ENCODE measurements at places on chromosomes 13 and 19.
A peak's percentile ranks its signal among the peaks of the same experiment; 100 is the strongest.

- DNase-seq, result no peak
These were observed 217.8 kb downstream of the LHFPL6 start for GRCh38 chr13:39385154-39385553.

- peak; percentile 24 for DNase-seq
These were observed 814 bp downstream of the S1PR2 start for GRCh38 chr19:10230173-10230860.

DNA sequence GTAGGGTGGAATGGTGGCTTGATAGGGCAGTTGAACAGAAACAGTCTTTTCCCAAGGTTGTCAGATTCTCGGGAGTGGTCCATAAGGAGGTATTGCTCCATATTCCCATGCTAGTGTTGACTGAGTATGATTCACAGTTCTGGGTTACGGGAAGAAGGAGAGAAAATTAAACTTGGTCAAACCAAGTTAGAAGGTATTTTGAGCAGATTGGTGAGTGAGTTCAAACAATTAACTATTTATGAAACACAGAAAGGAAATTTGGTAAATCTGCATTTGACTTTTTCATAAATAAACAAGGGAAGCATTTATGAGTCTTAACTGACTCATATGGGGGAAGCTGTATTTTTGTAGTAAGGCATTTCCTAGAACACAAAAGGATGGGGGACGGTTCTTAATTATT is 2419.4 kb downstream of the PCDH9 start:
- no peak for DNase-seq

GRCh38 chr13:110825516-110825915 is 89.4 kb downstream of the ANKRD10 start:
- no peak for DNase-seq

GRCh38 chr13:100483841-100484381 is 104.7 kb downstream of the GGACT start:
- no peak for DNase-seq

- DNase-seq, result no peak
These were observed 33.3 kb downstream of the MCF2L start for GRCh38 chr13:113002206-113002912.

- DNase-seq, result no peak
These were observed 75.9 kb downstream of the MYCBP2 start for GRCh38 chr13:77250975-77251374.

- DNase-seq, result no peak
These were observed 21.0 kb upstream of the CBY2 start for GRCh38 chr13:45681113-45681512.

GRCh38 chr19:51547397-51548212 is 16.1 kb upstream of the SIGLEC6 start:
- no peak for DNase-seq

DNA sequence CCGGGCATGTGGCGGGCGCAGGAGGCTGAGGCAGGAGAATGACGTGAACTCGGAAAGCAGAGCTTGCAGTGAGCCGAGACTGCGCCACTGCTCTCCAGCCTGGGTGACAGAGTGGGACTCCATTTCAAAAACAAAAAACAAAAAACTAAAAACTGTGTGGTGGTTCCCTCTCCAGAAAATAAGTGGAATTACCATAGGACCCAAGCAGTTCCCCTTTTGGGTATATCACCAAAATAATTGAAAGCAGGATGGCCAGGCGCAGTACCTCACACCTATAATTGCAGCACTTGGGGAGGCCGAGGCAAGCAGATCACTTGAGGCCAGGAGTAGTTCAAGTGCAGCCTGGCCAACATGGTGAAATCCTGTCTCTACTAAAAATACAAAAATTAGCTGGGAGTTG is 15.7 kb upstream of the LDLR start:
- DNase-seq, result no peak

GRCh38 chr19:54918499-54918898 is 12.6 kb downstream of the NCR1 start:
- DNase-seq, result no peak

GRCh38 chr19:15199661-15200552 is 888 bp downstream of the NOTCH3 start:
- peak; percentile 42 for DNase-seq

DNA sequence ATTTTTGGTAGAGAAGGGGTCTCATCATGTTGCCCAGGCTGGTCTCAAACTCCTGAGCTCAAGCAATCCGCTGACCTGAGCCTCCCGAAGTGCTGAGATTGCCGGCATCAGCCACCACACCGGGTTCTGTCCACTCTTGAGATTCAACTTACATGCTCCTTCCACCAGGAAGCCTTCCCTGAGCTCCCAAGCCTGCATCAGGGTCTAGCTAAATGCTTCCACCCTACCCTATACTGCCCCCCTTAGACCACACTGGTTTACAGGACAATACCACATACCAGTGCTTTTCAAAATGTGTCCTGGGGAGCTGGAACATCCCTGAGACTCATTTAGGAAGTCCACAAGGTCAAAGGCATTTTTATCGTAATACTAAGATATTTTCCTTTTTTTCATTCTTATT is 15.1 kb upstream of the CACNG8 start:
- no peak for DNase-seq

- DNase-seq, result no peak
These were observed 142.8 kb downstream of the KLF12 start for GRCh38 chr13:73991384-73991783.

DNA sequence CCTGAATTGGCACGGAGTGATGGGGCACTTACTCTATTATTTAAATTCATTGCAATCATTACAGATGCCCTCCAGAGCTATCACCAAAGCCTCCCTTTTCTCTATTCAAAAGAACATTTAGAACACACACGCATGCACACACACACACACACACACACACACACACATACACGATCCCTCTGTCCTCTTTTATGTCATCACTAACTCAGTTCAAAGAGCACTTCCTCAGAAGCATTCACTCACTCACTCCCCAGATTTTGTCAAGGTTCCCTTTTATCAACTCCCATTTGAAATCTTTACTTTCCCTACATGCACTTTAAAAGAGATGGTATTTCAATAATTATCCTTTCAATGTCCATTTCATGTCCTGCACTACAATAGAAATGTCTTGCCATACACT is 22.4 kb upstream of the IGFL4 start:
- no peak for DNase-seq

- DNase-seq, result no peak
These were observed 6.4 kb downstream of the DAPK3 start for GRCh38 chr19:3964256-3965194.

DNA sequence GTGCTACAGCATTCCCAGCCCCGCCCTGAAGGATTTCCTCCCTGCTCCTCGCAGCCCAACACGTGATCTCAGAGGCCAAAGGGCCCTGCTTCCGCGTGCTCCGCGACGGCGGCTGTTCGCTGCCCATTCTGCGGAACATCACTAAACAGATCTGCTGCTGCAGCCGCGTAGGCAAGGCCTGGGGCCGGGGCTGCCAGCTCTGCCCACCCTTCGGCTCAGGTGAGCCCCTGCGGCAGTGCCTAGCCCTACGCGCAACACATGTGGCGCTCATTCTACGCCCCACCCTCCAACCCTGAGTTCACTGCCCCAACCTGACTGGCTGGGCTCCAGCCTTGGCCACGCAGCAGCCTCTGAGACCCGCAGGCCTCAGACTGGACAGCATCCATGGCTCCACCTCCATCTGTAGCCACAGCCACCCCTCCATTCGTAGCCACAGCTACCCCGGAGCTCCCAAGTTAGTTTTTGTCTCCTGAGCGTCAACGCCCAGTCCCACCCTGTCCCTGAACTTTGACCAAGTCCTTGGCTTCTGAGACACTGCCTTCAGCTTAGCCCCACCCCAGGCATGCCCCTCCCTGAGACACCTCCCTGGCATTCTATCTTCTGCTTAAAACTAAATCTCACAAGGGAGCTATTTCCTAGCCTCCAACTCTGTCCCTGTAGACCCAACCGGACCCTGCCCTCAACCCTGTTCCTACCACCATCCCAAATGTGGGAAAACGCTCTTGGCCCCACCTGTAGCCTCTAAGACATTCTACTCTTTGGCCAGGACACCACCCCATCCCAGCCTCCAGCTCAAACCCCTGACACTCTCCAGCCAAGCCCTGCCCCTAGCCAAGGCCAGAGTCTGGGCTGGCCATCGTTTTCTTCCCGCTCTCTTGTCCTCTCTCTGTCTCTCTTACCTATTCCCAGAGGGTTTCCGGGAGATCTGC is 6.4 kb downstream of the LTBP4 start:
- DNase-seq, result peak; percentile 85

- DNase-seq, result no peak
These were observed 501.3 kb downstream of the EFNB2 start for GRCh38 chr13:106034201-106034600.

GRCh38 chr19:11989112-11989456 is 24.2 kb downstream of the ZNF763 start:
- DNase-seq, result no peak

DNA sequence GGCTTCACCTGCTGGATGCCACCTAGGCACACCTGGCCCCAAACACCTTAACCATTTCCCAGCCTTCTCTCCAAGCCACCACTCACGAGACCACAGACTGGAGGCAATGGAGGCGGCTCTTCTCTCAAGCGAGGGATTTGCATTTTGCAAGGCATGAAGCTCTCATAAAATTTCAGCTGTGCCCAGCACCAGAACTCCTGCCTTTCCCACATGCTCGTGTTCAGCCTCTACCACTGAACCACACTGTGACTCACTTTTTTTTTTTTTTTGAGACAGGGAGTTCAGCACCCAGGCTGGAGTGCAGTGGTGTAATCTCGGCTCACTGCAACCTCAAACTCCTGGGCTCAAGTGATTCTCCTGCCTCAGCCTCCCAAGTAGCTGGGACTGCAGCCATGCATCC is 10.6 kb downstream of the NANOS3 start:
- no peak for DNase-seq

DNA sequence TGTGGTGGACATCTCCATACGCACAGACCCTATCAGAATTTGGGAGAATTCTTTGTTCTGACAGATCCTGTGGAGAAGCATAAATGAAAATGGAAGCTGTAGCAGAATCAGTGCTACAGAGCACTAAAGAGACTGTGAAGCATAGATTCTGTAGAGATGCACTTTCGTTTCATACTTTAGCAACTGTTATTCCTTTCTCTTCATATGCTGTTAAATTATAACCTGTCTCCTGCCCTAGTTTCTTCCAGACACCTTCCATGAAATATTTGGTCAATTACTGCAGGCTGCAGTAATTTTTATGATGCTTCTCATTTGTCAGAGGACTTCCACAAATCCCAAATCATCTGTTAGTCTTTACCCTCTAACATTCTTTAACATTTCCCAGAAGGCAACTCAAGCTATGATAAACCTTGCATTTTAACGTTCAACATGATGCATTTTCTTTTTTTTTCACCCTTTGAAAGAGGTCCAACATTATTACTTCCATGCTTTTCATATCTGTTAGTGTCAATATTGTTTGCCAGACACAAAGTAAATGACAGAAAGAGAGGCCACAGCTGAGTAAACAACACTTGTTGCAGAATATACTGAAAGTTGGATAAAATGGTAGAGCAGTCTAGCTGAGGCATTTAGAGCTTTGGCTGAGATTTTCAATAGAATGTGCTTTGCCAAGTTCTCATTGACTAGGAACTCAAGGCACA is 412.7 kb downstream of the LMO7 start:
- no peak for DNase-seq

DNA sequence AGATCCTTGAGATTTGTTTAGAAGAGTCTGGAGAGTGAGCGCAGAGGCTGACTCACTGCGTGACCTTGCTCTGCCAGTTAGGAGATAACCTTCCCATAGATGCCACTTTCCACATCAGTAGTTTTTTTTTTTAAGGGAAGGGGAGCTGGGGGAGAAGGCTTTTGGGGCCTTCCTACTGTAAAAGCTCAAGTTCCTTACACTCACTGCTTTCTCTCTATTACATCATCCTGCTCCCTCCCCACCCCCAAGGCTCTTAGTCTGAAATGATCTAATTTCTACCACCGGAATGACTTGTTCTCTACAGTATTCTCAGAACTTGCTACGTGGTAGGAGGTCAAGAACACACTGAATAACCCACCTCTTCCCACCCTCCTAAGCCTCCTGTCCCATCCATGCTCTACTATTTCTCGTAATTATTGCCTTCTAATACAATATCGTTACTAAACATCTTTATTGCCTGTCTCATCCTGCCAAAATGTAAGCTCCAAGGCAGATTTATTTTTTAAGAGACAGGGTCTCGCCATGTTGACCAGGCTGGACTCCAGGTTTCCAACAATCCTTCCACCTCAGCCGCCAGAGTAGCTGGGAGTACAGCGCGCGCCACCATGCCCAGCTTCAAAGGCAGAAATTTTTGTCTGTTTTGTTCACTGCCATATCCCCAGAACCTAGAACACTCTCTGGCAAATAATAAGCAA is 1.2 kb downstream of the LONP1 start:
- no peak for DNase-seq

GRCh38 chr13:88806438-88806837 is 1135.3 kb downstream of the SLITRK5 start:
- DNase-seq, result no peak

DNA sequence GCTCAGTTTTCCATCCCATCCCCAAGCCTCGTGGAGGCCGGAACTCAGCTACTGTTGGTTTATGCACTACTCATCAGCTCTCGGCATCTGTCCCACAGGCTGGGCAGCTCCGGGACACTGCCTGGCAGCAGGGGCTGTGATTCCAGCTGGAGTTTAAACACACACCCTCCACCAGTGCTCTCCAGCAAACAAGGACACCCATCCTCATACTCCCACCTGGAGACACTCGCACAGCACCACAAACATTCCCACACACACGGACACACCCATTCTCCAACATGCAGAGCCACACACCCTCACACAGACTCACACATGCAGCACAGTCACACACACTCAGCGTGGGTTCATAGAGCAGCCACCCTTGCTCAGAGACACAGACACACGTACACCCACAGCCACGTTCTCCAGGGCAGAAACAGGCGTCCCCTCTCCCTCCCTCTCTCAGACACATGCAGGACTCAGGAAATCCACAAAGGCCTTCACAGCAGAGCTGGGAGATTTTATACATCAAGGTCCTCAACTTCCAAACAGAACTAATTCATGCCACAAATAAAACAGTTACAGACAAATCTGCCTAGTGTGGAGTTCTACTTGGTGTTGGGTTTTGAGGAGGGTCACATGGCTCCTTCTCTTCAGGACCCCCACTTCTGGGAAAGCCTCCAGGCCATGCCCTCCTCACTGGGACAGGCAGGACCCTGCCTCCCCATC is 785.4 kb downstream of the UQCRFS1 start:
- no peak for DNase-seq

DNA sequence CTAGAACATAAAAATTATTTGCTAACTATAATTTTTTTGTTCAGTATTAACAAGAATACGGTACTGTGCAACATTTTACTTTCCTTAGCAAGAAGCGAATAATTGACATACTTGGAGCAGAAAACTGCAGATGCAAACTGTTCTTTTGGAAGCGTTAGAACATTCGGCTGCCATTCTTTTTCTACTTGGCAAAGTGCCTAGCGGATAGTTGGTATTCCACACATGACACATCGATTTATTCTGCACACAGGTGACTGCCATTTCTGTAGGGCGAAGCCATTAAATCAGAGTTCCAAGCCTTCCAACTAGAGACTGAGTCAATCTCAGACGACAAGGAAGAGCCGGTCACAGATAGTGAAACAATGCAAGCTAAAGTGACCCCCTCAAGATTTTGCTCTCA is 117.4 kb downstream of the TRPC4 start:
- DNase-seq, result no peak

DNA sequence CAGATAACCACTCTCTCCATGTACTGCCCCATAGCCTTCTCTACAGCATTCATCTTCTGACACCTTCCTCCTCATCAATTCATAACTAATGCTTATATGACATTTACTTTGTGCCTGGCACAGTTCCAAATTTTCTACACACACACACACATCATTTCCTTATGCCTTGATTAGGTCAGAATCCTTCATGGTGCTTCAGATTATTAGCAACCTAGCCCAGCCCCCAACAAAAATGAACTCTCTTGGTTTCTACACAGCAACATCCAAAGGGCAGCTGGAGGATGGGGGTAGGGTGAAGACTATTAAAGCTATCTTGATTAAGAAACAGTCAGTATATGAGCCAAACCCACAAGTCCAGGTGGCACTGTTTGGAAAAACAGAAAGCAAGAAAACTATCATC is 3.7 kb downstream of the RUBCNL start:
- no peak for DNase-seq

All from upper lobe of left lung (tissue), 6 donors.